ENCODE measurements at places on chromosomes 5 and 9.

DNA sequence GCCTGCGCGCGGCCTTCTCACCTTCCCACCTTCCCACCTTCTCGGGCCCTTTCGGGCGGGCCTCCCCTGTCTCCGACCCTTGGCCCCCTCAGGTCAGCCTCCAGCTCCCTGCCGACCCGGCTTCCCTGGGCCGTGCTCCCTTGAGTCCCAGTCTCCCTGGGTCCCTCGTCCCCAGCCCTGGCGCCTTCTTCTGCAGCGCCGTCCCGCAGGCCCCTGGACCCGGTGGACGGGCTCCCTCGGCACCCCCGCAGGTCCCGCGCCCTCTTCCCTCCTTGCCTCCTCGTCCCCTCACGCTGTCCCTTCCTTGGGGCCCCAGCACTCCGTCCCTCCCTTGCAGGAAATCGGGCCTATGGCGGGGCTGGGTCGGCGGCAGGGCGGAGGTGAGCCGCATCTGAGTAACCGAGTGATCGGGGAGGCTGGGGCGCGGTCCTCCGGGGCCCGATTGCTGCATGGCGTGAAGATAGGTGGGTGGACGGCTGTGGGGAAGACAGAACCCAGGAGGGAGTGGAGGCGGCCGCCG, 7.6 kb downstream of the ARPC5L start:
- no peak for DNase-seq

GRCh38 chr9:99124534-99125255, 19.8 kb downstream of the TGFBR1 start:
- no peak for DNase-seq

- no peak for DNase-seq
Measured at GRCh38 chr5:55629815-55630214, 82.3 kb downstream of the SLC38A9 start.

DNA sequence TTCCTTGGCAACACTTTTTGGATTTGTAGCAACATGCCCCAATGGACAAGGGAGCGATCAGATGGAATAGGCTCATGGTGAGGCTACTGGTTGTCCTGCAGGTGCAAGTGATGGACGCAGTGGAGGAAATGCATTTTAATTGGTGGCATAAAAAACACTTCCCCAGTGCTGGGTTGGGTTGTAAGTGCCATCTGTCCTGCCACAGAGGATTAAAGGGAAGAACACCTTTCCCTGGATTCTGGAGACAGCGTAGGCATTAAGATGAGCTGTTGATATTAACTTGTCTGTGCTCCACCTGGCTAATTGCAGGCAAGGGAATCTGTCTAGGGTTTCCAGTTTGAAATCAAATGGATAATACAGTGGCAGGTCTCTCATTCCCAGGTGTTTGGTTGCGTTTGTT, 173.4 kb downstream of the ZNF462 start:
- no peak for DNase-seq

GRCh38 chr5:133732536-133732935, 120.2 kb upstream of the FSTL4 start:
- no peak for DNase-seq

GRCh38 chr5:144254552-144254951, 83.9 kb downstream of the KCTD16 start:
- no peak for DNase-seq

DNA sequence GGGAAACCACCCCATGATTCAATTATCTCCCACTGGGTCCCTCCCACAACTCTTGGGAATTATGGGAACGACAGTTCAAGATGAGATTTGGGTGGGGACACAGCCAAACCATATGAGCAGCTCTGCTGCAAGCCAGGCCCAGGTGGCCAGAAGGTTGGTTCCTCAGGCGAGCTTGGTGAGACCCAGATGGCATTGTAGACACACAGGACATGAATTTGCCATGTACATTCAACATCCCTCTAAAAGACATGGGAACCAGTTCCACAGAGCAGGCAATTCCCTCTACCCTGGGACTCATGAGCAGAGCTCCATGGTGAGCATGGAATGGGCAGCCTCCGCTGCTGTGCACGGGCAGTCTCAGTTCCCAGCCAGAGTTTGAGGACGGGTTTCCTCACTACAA, 53.3 kb downstream of the NSUN2 start:
- DNase-seq: no peak

GRCh38 chr5:110823571-110823970, 84.8 kb downstream of the SLC25A46 start:
- DNase-seq: no peak

DNA sequence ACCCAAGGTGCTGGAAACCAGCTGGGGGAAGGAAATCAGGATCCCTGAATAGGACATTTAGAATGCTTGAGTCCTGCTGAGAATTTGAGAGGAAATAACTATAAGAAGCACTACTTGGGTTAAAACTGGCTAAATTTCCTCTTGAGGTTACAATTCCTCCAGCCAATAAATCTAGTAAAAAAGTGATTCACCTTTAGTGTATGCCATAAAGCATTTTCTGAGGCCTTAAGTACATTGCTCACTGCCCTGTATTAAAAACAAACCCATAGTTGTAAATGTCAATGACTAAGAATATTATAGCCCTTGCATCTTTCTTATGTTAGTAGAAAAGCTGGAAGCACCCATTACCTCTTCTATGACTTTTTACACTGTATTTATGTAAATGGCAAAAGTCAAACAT, 634.7 kb upstream of the ARRDC3 start:
- DNase-seq: no peak

- no peak for DNase-seq
Measured at GRCh38 chr5:61082516-61083280, 79.6 kb downstream of the SMIM15 start.

- DNase-seq: no peak
Measured at GRCh38 chr5:22051881-22052280, 801.3 kb downstream of the CDH12 start.

GRCh38 chr5:167112556-167112955, 1178.9 kb upstream of the WWC1 start:
- DNase-seq: no peak

- no peak for DNase-seq
Measured at GRCh38 chr9:23695572-23695971, 130.5 kb downstream of the ELAVL2 start.

- no peak for DNase-seq
Measured at GRCh38 chr5:136642976-136643375, 277.6 kb upstream of the TRPC7 start.

- no peak for DNase-seq
Measured at GRCh38 chr9:83238871-83239640, 176.1 kb upstream of the RASEF start.

DNA sequence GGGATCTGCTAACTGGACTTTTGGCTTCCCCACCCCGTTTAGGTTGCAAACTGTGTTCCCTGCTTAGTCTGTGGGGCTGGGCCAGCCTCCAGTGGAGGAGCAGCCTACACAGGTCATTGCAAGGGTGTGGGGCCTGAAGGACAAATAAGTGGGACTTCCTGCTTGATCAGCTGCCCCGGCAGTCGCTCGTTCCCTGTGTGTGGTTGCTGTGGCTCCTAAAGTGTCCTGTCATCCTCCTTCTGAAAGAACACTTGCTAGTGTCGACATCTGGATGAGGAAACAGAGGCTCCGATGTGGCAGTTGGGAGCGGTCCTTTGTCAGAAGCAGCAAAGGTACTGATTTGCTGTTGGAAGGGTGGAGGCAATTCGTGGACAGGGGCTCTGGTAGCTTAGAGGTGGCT, 88.9 kb upstream of the TBCA start:
- DNase-seq: no peak

DNA sequence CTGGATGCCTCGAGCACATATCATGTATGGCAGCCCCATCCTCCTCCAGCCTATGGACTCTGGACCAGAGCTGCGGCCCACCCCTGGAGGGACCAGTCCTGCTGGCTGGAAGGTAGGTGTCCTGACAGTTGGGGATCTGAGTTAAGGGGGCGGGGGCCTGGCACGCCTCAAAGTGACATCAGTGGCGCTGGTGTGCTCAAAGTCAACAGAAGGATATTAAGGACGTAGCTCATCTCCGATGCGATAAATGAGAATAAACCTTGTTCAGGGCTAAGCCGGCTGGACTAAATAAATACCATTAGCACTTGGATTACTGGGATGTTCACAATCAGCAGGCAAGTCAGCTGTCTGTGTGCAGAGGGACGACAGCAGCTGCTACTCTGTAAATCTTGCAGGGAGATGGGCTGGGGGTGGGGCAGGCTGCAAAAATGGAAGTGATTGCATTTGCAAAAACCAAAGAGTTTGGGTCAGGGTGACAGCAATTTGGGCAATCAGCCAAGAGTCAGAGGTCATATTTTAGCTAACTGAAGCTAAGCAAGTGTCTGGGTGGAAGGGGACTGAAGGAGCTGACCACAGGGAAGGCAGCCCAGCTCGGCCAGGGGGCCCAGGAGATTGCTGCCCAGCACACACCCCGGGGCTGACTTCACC, 80.0 kb upstream of the LRRTM2 start:
- no peak for DNase-seq

DNA sequence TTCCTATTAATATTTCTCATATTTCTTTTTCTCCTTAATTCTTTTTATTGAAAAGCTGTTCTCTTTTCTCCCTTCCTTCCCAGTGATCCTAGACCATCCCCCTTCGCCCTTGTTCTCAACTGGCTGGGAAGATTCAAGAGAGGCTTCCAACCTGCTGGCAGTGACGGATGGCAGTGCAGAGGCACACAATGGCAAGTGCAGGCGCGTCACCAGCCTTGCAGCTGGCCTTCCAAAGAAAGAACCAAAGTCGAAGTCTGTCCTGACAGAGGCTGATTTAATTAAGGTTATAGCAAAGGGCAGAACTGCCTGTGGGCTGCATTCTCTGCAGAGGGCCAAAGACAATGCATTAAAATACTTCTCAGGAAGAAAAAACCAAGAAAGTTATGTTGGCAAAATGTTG, 7.4 kb downstream of the CEMIP2 start:
- no peak for DNase-seq

GRCh38 chr5:171688696-171689495, 96.7 kb upstream of the SMIM23 start:
- DNase-seq: no peak
